ENCODE measurements at places on chromosomes 13 and 19.
A peak's percentile ranks its signal among the peaks of the same experiment; 100 is the strongest.

- DNase-seq, result no peak
Measured at GRCh38 chr19:13782537-13782936, 8.3 kb downstream of the C19orf53 start.

DNA sequence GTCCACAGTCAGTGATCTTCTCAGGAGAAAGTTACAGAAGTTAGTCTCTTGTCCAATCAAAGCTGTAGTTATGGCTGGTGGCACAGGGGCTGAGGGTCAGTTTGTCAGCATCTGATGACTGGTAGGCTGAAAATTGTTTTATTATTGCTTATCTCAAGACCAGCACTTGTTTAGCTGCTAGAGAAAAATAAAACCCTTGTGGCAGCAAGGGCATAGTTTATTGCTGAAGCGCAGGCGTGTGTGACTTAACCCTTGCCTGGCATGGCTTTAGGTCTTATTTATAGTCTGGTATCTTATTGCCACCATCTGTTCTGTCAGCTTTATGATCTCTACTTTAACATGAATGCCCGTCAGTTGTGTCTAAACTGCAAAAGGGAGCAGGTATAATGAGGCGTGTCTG lies 154.7 kb downstream of the USP12 start:
- peak; percentile 90 for DNase-seq

DNA sequence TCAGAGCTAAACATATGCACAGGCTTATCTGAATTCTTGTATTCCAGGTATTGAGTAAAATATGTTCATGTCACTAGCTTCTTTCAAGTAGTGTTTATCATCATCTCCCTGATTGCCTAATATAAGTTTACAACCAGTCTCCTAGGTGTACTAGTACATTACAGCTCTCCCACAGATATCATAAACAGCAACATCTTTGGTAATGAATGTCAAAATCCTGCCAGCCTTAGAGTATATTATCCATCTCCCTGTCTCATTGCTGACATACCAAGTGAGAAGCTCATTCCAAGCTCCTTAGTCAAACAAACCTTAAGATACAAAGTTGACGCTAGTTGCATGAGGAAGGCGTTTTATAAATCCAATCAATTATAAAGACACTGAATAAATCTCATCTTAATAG lies 689.1 kb upstream of the GPC6 start:
- no peak for DNase-seq

GRCh38 chr19:18167975-18168645 lies 5.5 kb upstream of the IFI30 start:
- no peak for DNase-seq

DNA sequence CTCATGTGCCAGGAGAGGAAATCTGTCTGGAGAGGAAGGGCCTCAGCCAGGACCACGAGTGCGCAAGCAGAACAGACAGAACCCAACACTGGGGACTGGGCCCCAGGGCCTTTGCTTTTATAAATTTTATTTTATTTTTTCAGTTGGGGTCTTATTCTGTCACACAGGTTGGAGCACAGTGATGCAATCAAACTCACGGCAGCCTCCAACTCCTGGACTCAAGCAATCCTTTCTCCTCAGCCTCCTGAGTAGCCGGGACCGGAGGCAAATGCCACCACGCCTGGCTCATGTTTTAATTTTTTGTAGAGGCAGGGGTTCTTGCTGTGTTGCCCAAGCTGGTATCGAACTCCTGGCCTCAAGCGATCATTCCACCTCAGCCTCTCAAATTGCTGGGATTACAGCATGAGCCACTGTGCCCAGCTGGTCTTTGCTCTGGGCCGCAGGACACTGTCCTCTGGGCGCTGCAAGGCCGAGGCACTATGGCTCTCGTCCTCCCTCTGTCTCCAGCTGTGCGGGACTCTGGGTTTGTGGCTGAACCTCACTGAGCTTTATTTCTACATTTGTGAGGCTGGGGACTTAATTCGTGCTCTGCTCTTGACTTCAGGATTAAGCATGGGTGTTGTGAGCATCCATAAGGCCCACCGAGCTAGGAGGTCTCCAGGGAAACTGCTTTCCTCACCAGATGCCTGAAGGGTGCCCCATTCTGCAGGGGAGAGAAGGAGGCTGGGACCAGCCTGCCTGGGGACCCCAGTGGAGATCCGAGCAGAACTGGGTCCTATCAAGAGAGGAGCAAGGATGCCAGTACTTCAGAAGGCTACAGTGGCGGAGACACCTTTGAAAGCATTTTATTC lies 144.2 kb upstream of the VSTM2B start:
- DNase-seq, result no peak

- peak; percentile 49 for DNase-seq
Measured at GRCh38 chr13:63044589-63045313, 1629.1 kb upstream of the PCDH20 start.

DNA sequence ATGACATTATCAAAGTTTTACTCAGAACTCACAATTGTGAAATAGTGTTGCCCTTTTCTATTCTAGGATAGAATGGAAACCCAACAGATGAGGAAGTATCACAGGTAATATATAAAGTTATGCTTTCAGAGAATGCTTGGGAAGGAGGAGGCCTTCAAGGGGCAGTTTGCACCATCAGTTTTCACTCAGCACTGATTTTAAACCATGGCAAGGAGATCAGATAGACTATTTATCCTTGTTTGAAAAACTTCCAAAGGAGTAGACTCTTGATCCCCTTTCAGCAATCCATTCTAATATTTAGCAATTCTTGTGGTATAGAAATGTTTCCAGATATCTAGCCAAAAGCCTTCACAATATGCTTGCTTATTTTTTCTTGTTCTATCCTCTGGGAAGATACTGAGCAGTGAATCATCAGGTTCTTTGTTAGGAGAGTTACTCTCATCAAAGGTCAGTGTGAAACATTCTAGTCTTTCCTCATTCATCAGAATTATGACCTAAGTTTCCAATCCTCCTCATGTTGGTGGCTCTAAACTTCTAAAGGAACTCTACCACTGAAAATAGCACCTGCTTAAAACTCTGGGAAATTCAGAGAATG lies 3.8 kb downstream of the GPC6 start:
- DNase-seq, result no peak

DNA sequence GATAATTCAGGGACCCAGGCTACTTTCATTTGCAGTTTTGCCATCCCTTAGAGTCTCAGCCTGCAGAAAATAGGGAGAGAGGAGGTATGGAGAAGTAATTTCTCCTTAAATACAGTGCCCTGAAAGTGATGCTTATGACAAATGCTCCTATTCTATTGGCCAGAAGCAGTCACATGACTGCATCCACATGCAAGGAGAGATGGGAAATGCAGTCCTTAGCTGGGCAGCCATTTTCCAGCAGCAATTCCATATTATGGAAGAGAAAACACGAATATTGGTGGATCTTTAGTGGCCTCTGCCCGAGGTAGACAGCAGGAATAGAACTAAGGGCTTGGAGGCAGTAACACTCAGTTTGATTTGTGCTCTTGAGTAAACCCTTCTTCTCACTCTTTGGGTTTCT lies 39.4 kb downstream of the VAV1 start:
- peak; percentile 3 for DNase-seq

DNA sequence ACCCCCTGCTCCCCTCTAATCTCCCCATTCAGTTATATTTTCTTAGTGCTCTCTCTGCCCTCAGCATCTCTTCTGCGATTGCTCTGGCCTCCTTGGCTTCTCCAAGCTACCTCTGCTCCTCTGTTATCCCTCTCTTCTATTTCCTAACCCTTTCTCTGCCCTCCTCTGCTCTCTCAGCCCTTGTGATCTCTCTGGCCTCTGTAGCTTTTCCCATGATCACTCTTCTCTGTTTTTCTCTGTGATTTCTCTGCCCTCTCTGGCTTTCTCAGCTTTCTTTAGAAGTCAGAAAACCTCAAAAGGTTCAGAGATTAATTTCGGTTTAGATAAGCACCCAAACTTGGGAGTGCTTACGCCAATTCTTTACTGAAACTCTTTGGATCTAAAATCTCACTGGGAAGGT lies 795.0 kb downstream of the DIAPH3 start:
- DNase-seq, result no peak

- DNase-seq, result no peak
Measured at GRCh38 chr13:47049276-47049989, 152.6 kb upstream of the HTR2A start.

GRCh38 chr19:32168111-32168510 lies 177.3 kb upstream of the ZNF507 start:
- no peak for DNase-seq

GRCh38 chr13:95083758-95084157 lies 217.5 kb downstream of the ABCC4 start:
- DNase-seq, result no peak

GRCh38 chr13:90526711-90527110 lies 820.8 kb upstream of the MIR17HG start:
- DNase-seq, result no peak

- DNase-seq, result no peak
Measured at GRCh38 chr19:41328157-41328841, 18.3 kb downstream of the CCDC97 start.

GRCh38 chr13:64556376-64556775 lies 2673.8 kb downstream of the PCDH9 start:
- no peak for DNase-seq

- DNase-seq, result no peak
Measured at GRCh38 chr13:47413112-47413511, 516.3 kb upstream of the HTR2A start.

- DNase-seq, result no peak
Measured at GRCh38 chr19:16772841-16773240, 53.2 kb downstream of the NWD1 start.

- no peak for DNase-seq
Measured at GRCh38 chr19:2164020-2164998, 576 bp downstream of the DOT1L start.

DNA sequence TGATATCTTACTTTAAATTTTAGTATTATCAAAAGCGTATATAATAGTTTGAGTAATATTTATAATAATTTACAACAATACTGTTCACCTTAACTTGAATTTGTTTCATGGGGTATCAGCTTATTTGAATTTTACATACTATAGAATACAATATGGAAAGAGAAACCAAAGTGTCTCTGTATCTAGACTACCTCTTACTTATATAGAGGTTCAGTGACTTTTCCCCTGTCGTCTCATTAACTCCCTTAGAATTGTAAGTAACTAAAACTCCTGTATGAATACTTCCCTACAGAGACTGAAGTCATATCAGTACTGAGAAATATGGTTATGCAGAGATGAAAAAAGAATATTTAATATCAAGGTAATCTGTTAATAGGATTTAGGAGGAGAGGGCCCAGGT lies 26.8 kb downstream of the COG6 start:
- DNase-seq, result no peak

GRCh38 chr19:50401605-50402450 lies 16.9 kb upstream of the SPIB start:
- no peak for DNase-seq

- no peak for DNase-seq
Measured at GRCh38 chr13:64471916-64472315, 2758.2 kb downstream of the PCDH9 start.

- DNase-seq, result no peak
Measured at GRCh38 chr19:19269952-19270694, 3.0 kb downstream of the TM6SF2 start.

- DNase-seq, result no peak
Measured at GRCh38 chr19:16051254-16052025, 24.9 kb upstream of the TPM4 start.

DNA sequence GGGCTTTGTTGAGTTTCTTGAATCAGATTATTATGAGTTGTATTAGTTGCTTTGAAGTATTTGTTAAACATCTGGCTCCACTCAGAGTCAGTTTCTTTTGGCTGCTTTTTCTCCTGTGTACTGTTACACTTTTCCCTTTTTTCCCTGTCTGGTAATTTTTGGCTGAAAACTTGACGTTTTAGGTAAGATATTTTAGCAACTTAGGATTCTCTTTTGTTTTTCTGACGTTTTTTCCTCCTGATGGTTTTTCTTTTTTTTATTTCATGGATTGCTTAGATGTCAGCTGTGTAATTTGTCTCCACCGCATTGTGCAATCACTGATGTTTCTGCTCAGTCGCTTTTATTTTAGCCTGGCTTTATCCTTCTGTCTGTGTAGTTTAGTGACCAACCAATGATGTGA lies 20.7 kb downstream of the RFC3 start:
- no peak for DNase-seq

GRCh38 chr19:58477871-58478270 lies 1.7 kb downstream of the ZNF446 start:
- no peak for DNase-seq

DNA sequence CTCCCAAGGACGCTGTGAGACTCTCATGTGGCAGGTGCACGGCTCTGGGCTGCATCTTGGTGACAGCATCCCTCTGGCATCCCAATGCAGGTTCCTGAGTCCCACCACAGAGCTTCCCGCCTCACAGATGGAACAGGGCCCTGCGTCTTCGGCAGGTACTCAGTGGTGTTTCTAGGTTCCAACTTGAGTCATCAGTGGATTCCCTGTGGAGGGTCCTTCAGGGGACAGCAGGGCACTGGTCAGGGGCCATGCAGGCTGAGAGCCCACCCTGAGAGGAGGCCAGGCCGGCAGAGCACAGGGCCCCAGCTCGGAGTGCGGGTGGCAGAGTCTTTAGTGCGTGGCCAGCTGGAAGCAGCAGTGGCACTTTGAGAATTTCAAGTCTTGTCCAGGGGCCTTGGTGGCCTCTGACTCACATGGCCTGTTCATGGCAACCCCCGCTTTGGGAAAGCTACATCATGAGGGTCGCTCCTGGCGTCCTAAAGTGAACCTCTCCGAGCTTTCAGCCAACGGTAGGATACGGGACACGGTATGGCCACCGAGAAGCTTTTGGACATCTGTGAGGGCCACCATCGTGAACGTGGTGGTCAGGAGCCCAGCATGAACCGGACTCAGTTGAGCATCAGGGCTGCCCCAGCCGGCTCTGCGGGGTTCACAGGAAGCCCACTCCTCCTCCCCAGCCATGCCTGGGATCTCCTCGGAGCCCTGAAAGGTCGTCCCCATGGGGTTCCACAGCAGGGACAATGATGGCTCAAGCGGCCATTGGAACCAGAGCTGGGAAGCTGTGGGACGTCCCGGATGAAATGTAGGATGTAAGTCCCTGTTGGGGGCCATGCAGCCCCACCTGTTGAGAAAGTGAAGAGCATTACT lies 72.0 kb upstream of the MCF2L start:
- no peak for DNase-seq

DNA sequence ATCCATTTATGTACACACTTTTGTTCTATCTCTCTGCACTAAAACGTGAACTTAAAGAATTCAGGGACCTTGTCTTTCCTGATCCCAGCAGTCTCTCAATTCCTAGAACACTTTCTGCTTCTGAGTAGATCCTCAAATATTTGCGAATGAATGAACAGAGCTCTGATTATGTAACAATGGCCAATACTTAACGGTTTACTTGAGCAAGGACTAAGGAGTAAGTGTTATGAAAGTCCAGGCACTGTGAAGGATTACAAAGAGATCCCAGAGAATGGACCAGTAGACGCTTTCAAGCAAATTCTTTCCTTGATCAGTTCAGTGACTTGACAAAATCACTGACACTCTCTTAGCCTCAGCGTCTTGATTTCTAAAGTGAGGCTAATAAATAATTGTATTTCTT lies 514.5 kb upstream of the KLHL1 start:
- no peak for DNase-seq

GRCh38 chr13:107765724-107766401 lies 449.5 kb downstream of the LIG4 start:
- DNase-seq, result no peak

GRCh38 chr13:40406405-40407120 lies 259.9 kb downstream of the FOXO1 start:
- no peak for DNase-seq

DNA sequence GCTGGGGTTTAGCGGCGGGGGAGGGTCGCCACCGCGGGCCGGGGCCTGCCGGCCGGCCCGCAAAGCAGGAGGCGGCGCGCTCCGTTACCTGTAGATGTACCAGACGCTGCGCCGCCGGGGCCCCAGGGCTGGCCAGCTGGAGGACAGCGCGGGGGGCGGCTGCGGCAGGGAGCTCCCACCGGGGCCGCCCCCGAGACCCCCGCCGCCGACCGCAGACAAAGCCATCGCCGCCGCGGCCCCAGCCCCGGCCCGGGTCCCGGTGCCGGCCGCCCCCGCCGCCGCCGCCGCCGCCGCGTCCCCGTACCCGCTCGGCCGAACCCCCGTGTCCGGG lies 24.8 kb downstream of the SHANK1 start:
- no peak for DNase-seq

All from NCI-H524 treated with DMSO at 0.1 percent for 48 hours (cell line).